ENCODE measurements at places on chromosomes 3 and 15.

DNA sequence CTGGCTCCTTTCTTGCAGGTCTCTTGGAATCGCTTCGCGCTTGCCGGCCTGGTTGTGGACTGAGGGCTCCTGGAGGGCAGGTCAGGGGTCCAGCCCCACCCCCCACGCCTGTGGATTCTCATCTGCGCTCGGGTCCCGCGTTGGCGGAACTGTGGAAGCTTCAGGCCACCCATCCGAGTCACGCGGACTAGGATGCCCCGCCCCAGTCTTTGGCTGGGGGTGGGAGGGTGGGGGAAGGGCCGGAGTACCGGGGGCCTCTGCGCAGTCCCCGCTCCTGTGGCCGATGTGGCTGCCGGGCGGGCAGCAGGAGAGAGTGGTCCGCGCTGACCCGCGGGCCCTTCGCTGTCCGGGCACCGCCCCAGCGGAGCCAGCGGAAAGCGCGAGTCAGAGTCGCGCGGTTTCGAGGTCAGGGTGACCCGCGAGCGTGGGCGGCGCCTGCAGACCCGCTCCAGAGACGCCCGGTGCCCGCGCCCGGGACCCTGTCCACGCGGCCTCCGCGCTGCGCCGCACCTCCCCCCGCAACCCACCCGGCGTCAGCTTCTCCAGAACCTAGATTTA lies 114.2 kb downstream of the KLF13 start:
- peak; percentile 37 for DNase-seq

GRCh38 chr3:15536856-15537255 lies 15.3 kb upstream of the COLQ start:
- no peak for DNase-seq

GRCh38 chr3:20396335-20396734 lies 210.3 kb upstream of the SGO1 start:
- DNase-seq, result no peak

DNA sequence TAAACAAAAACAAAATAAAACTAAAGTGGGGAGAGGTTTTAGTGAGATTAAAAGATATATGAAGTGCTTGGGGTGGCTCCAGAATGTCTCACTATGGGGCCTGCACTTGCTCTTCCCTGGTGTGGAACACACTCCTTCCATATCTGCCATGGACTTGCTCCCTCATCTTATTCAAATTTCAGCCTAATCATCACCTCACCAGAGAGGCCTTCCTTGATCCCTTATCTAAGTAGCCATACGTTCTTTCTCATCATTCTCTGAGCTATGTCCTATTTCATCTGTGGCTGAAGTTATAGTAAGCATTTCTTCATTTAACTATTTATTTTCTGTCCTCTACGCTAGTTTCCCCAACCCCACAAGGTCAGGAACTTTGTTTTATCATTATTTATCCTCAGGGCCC lies 511.7 kb downstream of the NTRK3 start:
- no peak for DNase-seq

GRCh38 chr3:144516026-144516425 lies 544.4 kb downstream of the DIPK2A start:
- no peak for DNase-seq

- no peak for DNase-seq
These were observed 408.2 kb upstream of the CBLB start for GRCh38 chr3:106276755-106277612.

- DNase-seq, result no peak
These were observed 1073.5 kb downstream of the FHIT start for GRCh38 chr3:60177726-60178125.

DNA sequence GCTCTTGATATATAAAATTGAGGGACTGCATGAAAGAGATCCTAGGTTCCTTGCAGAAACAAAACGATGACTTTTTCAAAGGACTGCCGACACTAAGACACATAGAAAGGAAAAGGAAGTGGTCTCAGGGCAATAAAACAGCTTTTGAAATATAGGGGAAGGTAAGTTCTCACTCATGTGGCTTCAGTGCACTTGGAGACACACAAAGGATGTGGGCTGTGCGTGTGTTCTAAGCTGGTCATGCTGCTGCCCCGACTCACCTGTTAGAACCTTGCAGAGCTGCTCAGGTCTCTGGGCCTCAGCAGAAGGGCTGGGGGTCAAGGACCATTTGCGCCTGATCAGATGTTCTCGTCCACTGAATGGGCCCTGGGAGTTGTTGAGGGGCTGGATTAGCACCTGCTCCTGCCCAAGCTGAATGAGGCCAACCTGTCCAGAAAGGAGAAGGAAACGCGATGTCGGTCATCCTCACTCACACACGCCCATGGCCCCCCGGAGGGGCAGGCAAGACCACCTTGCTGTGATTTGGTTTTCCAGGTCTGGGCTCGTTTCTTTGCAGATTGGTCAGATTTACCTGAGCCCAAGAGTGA lies 11.1 kb downstream of the ADAMTS17 start:
- peak; percentile 25 for DNase-seq

GRCh38 chr15:67109141-67110034 lies 44.0 kb downstream of the SMAD3 start:
- no peak for DNase-seq

- DNase-seq, result no peak
These were observed 17.2 kb downstream of the CPA3 start for GRCh38 chr3:148882288-148882687.

DNA sequence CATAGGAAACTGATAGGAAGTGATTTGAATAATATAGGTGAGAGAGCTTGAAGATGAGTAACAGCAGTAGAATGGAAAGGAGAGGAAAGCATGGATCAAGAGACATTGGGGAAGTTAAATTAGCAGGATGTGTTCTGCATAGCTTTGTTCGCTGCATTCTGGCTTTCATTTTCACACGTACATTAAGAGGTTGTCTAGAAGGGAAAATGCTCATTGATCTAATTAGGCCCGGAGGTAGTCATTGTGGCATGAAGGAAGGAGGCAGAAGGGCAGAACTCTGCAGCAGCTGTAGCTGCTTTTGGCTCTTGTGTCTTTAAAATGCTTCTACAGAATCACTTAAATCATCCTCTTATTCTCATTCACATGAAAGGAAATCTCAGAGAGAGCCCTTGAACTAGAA lies 40.3 kb downstream of the KCNAB1 start:
- peak; percentile 5 for DNase-seq

DNA sequence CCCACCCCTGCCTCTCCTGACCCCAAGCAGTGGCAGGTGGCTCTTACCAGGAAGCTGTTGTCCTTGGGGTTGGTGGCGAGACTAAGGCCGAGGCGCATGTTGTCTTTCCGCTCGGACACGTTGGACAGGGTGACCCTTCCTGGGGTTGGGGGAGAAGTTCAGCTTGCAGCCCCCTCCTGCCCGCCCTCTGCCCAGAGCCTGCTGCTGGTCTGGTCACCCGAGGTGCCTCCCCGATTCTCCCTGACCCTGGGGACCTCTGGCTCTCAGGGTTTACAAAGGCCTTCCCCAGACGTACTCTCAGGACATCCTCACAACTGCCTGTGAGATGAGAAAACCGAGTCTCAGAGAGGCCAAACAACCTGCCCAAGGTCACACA lies 67.3 kb downstream of the ITGA11 start:
- DNase-seq, result no peak

- no peak for DNase-seq
These were observed 53.8 kb downstream of the IGSF11 start for GRCh38 chr3:118980832-118981231.

GRCh38 chr3:112777811-112778210 lies 68.9 kb downstream of the CD200R1L start:
- no peak for DNase-seq

- no peak for DNase-seq
These were observed 10.2 kb downstream of the GLCE start for GRCh38 chr15:69170597-69170996.

DNA sequence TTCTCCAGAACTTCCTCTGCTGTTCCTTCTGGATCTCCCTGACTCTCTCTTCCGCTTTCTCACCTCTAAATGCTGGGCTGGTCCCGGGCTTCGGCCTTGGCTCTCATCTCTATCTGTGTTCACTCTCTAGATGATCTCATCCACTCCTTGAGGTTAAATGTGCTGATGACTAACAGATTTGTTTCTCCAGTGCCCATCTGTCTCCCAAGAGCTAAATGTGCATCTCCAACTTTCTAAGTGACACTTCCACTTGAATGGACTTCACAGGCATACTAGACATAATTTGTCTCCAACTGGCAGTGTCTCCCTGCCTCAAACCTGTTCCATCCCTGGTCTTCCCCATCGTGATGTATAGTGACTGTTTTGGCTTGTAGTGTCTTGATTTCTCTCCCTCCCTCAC lies 95.3 kb downstream of the ITPR1 start:
- no peak for DNase-seq

DNA sequence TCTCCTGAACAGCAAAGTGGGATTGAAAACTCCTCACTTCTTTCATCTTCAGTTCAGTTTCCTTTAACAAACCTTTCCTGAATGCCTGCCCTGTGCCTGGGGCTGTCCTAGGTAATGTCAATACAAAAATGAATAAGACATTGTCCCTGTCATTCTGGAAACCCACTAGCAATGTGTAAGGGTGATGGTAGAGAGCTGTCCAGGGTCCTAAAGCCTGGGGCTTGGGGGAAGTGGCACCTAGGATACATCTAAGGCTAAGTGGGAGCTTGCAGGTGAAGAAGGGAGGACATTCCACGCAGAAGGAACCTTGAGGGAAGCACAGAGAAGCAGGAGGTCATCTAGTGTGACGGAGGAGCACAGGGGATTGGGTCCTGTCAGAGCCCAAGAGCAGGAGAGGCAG lies 212.7 kb upstream of the PPP2R3A start:
- DNase-seq, result no peak

DNA sequence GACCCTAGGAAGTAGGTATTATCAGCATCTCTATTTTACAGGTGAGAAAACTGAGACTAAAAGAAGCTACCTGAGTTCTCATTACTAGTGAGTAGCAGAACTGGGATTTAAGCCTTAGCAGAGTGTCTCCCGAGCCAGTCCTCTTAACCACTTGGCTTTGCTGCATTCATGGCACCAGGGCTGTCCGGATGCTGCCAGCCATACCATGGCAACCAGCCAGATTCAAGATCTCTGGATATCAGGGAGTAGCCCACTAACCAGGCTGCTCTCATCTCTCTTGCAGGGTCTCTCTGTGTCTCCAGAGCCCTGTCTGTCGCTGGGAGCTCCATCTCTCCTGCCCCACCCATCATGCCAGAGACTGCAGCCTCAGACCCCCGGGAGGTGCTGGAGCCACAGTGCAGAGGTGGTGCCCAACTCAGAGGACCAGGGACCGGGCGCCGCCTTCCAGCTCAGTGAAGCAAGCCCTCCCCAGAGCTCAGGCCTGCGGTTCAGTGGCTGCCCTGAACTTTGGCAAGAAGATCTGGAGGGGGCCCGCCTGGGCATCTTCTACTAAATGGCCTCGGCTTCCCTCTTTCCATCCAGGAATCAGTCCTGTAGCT lies 1.7 kb downstream of the MESP2 start:
- DNase-seq, result no peak

DNA sequence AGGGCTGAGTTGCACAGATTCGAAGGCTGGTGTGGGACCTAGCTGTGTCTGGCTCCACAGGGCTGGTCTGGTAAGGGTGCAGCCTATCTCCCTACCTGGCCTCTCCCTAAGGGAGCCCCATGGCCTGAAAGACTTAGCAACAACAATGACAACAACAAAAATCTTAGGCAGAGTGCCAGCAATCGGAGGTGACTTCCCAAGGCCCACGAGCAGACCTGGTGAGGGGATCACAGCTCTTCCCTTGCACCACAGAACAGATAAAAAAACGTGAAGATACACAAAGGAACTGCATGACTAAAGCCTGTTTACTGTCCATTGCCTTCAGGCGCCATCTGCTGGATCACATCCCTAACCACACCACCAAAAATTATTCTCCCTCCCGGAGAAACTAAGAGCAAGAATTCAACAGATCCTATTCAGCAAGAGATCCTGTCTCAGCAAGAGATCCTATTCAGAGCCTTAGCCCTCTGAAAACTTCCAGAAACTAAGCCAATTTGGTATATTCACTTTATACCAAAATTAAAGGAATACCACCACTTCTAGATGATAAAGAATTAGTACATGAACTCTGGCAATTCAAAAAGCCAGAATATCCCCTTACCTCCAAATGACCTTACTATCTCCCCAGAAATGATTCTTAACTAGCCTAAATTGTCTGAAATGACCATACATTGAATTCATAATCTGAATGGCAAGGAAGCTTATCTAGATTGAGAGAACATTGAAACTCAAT lies 24.1 kb upstream of the OR5K4 start:
- DNase-seq, result peak; percentile 51

DNA sequence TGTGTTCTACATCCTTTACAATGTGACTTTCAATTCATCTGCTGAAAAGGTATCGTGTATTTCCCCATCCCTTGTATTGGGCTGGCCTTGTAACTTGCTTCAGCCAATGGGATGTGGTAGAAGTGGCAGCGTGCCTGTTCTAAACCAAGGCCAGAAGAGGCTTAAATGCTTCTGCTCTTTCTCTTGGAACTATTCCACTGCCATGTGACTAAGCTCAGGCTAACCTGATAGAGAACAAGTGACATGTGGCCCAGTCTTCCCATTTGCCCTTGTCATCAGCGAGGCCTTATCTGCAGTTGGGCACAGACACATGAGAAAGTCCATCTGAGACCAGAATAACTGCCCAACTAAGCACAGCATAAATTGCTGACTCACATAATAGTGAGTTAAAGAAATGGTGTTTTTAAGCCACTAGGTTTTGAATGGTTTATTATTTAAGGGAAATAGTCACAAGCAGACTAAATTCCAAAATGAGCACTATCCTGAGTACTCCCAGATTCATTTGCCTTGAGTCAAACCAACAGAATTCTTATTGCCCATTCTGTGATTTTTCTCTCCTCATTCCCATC lies 230.2 kb downstream of the CPNE4 start:
- no peak for DNase-seq

GRCh38 chr3:194310060-194310835 lies 40.9 kb downstream of the CPN2 start:
- DNase-seq, result no peak

DNA sequence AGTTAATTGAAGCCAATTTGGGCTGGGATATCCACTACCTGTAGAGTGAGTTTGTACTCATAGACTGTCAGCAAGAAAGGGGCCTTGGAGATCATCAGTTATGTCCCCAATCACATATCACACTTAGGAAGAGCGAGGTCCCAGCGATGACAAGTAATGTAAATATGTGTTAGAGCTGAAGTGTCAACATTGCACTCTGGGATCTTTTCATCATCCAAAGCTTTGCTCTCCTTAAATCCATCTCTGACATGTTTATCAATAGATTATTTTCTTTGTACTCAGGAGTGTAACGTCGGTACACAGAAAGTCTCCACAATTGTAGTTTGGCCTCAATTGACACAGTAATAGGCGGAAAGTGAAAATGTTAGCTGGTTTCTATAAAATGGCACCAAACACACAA lies 113.7 kb upstream of the TPRG1 start:
- DNase-seq, result no peak

DNA sequence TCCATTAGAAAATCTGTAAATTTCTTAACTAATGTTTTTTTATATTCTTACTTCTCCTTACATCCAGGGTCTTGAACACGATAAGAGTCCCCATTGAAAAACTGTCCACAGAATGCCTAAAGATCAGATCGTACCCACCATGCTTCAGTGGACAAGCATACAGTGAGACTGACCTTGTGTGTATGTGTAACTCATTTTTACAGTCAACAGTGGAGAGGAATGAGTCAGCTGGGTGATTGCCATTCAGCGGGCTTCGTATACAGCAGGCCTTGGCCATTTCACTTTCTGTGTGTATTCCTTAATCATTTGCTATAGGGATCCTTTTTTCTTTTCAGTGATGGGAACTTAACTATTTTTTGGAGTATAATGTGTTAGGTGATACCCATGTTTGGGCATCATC lies 10.6 kb downstream of the PARP14 start:
- DNase-seq, result no peak

- DNase-seq, result no peak
These were observed 43.2 kb upstream of the LEKR1 start for GRCh38 chr3:156782921-156783320.
